ENCODE measurements at places on chromosomes 3 and 15.
A peak's percentile ranks its signal among the peaks of the same experiment; 100 is the strongest.

GRCh38 chr3:159733194-159733860, 255.3 kb upstream of the IL12A start:
- no peak for DNase-seq

- DNase-seq: peak; percentile 74
Observed at GRCh38 chr3:73536952-73537351, 87.8 kb downstream of the PDZRN3 start.

- no peak for DNase-seq
Observed at GRCh38 chr3:123385981-123386380, 62.9 kb downstream of the ADCY5 start.

- no peak for DNase-seq
Observed at GRCh38 chr3:64072126-64072525, 48.8 kb upstream of the PSMD6 start.

GRCh38 chr15:62462721-62463120, 297.6 kb upstream of the C2CD4B start:
- DNase-seq: no peak

DNA sequence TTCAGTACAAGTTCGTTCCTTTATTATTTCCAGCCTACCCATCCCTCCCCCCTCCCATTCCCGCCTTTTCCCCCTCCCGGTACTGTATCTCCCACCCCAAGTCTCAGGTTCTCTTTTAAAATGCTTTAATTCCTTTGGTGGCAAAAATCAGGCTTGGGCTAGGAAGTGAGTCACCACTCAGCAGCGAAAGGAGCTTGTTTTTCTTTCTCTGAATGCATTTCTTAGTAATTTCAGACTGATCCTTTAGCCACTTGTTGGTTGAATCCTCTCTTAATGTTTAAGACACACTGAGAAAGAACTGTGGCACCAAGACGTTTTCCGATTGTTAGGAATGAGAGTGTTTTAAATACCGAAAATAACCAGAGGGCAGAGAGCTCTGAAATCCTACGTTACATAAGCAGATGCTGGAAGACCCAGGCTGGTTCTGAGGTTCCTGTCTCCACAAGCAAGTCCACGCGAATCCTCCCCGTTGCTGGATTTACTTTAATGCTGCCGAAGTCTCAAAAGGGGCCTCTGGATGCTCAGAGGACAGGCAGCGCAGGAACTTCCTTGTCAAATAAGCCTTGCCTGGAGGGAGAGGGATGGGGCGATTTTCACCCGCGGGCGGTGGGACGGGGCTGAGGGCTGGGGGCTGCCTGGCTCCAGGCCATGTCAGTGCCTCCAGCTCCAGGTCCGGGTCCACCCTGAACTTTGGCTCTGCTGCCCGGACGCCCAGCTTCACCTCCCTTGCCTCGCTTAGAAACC, 854 bp upstream of the COL8A1 start:
- peak; percentile 16 for DNase-seq

GRCh38 chr15:64038878-64039610, 7.2 kb downstream of the DAPK2 start:
- no peak for DNase-seq

- DNase-seq: no peak
Observed at GRCh38 chr3:65922441-65922840, 116.3 kb downstream of the MAGI1 start.

GRCh38 chr3:113141543-113141942, 69.8 kb upstream of the BOC start:
- DNase-seq: no peak

DNA sequence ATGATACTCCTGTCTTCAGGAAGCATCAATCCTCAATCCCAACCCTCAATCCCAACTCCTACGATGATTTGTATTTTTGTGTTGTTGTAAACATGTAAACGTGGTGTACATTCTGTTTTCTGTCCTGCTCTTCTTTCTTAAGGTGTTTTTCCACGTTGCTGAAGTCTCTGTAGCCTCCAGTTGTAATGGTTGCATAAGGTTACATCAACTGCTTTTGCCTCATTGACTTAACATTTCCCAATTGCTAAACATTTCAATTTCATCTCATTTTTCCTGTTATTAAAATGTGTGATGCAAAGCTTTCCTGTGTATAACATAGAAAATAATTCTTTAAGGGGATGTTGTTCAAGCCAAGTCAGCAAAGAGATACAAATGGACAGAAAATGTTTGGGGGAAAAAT, 33.4 kb downstream of the HRH1 start:
- no peak for DNase-seq

DNA sequence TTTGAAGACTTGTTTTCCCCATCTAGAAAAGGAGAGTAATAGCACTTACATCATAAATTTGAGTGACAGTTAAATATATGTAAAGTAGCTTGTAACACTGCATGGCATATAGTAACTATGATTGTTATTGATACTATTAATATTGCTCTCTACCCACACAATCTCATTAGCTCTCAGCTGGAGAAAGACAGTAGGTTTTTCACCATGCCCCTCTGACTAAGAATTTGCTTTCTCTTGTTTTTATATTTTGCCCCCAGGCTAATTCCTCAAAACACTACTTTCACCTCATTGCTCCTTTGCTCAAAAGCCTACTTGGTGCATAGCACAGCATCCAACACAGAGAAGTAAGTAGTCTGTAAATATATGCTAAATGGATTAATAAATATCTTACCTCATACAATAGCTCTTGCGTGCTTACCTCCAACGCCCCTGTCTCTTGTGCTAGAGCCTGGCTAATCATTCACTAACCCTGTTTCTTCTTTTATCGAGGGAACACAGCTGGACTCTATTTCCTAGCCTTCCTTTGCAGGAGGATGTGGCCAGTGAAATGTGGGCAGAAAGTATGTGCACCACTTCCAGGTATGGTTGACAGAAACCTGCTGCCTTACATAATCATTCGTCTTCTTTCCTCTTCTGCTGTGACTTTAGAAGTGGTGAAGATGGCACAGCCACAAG, 190.0 kb downstream of the PLCH1 start:
- DNase-seq: no peak

DNA sequence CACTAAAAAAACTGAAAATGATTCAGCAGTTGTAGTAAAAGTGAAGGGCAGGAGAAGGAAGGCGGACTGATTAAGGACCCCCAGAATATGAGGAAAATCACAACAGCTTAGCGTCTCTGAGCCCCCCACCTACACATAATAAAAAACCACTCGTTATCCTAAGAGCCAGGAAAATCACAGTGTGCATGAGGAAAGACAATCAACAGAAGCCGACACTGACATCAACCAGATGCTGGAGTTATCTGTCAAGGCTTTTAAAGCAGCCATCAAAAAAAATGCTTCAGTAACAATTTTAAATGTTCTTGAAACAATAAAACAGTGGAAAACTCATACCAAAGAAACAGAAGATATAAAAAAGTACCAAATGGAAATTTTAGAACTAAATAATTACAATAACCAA, 9.7 kb upstream of the CXCR6 start:
- no peak for DNase-seq

DNA sequence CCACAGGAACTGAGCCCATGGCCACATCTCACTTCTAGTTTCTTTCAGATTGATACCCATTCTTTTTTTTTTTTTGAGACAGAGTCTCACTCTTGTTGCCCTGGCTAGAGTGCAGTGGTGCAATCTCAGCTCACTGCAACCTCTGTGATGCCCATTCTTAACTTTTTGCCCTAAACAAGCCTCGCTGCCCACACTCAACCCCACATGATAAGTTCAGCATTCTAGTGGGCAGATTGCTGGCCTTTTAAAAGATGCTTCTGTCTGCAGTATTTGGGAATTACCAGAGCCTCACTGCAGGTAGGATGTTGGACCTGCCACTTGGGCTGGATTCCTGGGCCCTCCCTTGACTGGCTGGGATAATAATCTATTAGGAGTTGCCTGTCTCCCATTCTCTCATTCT, 51.0 kb downstream of the TRANK1 start:
- DNase-seq: no peak

DNA sequence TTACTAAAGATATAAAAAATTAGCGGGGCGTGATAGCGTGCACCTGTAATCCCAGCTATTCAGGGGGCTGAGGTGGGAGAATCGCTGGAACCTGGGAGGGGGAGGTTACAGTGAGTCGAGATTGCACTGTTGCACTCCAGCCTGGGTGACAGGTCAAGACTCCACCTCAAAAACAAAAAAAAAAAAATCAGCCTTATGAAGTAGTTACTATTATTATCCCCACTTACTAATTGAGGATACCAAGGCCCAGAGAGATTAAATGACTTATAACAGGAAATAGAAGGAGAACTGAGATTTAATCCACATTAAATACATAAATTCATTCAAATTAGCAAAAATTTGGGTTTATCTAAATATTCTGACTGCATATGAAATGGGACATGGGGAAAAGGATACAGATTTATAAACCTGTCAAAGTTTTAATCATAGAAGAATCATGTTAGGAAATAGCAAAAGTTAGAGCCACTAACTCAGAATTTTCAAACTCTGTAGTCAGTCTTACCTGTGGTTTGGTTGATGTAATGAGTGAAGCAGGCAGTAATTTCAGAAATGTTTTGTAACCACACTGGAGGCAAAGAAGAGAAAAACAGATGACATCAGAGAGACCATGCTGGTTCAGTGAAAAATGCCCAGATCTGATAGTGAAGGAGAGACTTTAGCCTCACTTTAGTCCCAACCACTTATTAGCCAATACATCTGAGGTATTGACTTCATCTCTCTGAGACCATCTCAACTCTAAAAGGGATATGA, 25.0 kb upstream of the ACAP2 start:
- no peak for DNase-seq

- no peak for DNase-seq
Observed at GRCh38 chr15:33206366-33206765, 11.9 kb upstream of the FMN1 start.

- no peak for DNase-seq
Observed at GRCh38 chr3:4899710-4900109, 79.5 kb upstream of the BHLHE40 start.

DNA sequence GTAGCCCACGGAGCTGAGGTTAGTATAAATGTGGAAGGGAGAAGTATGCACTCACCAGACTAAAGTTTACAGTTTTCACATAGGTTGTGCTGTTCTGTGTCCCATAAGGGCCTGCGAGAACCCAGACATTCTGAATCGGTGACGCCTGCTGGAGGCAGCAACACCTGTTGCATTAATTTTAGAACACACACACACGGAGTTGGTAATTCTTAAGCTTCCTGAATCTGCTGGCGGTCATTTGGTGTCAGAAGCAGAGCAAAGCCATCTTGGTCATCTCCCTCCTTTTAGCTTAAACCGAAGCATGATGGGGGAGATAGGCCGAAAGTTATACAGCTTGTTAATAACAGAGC, 41.1 kb upstream of the AP3B2 start:
- DNase-seq: no peak

- no peak for DNase-seq
Observed at GRCh38 chr15:52492132-52492531, 36.5 kb downstream of the MYO5A start.

DNA sequence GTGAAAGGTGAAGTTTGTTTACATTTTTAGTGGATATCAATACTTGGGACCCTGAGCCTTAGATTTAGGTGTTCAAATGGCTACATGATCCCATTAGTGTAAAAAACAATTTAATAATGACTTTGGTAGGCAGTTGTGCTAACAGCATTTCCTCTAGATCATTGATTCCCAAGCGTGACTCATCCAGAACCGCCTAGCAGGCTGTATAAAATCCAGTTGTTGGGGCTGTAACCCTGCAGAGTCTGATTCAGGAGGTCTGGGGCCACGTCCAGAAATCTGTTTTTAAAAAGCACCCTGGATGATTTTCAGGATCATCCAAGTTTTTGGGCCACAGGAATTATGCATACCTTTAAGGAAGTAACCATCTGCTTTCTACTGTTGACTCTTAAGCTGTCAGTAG, 156.4 kb downstream of the TP63 start:
- no peak for DNase-seq

- DNase-seq: no peak
Observed at GRCh38 chr3:187198490-187198889, 1.2 kb downstream of the RTP1 start.

GRCh38 chr3:55521738-55522421, 34.8 kb upstream of the WNT5A start:
- no peak for DNase-seq

DNA sequence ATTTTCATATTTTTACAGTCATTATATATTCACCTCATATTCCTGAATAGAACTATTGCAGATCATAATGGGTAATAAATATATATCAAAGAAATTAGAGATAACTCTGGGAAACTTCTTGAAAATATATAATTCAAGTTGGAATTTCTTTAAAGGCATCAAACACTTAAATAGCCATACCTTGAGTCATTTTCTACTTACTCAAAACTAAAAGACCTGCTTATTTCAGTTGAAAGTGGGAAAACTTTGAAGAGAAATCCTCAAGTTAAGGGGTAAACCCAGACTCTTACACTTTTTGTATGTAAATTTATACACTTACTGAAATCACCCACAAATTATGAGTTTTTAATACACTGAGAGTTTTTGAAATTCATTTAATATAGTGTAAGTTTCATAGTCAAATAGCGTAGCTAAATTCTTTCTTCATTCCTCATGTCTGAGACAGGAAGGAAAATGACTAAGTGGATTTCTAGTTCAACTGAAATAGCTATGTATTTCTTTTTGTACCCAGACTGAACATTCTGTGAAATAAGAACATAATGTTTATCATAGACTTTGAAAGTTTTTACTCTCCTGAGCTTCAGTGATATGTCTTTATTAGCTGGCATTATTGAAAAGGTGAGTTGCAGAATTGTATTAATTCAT, 4.6 kb upstream of the ALCAM start:
- DNase-seq: no peak

- DNase-seq: no peak
Observed at GRCh38 chr3:55951388-55951787, 464.3 kb upstream of the WNT5A start.

GRCh38 chr15:51313644-51314280, 24.6 kb downstream of the CYP19A1 start:
- DNase-seq: no peak

GRCh38 chr15:58748852-58749531, 515 bp downstream of the ADAM10 start:
- DNase-seq: peak; percentile 89

GRCh38 chr3:170802164-170803151, 67.5 kb downstream of the RPL22L1 start:
- DNase-seq: peak; percentile 81

DNA sequence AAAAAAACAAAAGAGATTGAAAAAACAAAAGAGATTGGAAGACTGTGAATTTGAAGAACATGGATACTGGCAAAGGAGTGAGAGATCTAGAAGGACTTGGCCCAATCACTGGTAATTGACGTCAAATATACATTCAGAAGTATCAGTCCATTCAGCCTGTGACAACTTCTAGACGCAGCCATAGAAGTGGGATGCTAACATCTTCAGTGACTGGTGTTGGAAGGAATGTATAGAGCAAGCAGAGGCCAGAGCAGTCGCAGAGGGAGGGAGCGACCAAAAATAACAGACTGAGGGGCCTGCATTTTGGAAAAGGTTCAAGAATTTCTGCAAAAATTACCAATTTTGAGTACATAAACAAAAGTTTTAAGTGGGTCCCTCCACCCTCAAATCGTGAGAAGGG, 473.3 kb downstream of the CADM2 start:
- DNase-seq: no peak

DNA sequence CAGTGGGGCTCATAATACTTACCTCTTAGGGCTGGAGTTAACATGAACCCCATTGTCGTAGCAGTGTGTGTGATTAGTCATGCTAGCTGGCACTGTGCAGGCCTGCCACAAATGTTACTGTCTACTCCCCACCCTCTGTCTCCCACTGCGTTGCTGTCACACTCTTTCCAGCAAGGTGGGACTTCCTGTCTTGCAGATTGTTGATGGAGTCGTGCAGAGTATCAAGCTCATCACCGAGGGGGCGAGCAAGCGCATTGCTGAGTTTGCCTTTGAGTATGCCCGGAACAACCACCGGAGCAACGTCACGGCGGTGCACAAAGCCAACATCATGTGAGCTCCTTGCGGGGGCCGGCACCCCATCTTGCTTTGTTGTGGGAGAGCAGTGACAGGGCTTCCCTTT, 12.9 kb downstream of the IDH3A start:
- no peak for DNase-seq

Measured in muscle of back (tissue), 13 donors.